ENCODE measurements at places on chromosomes 11 and 22. TPM values are rescaled to one million over a fixed set of nuclear protein-coding genes. Genes with fewer than 3 reads are reported as not detected.

DNA sequence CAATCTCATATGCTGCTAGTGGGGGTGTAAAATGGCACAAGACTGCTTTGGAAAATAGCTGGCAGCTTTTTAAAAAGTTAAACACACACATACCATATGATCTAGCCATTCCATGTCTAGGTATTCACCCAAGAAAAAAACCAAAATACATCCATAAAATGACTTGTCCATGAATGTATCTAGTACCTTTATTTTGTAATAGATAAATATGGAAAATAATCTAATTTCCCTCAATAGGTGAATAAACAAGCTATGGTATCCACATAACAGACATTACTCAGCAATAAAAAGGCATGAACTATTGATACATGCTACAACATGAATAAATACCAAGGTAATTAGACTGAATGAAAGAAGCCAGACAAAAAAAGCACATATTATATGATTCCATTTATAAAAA lies 22.9 kb downstream of the RNF141 start:
- no peak for DNase-seq

DNA sequence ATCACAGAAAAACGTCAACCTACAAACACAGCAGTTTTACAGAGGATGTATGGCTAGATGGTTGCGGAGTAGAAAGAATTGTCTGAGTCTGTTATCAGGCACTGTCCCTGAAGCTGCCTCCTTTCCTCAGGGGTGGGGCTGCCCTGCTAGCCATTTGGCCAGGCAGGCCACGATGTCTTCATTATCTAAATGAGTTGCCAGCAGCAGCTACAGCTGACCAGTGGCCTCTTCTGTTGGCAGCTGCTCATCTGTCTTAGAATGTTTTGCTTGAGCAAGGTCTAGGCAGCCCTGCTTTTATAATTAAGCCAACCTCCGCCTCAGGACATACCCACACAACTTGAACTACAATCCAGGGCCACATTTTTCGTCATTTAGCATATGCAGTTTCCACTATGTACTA lies 17.5 kb downstream of the SLC6A5 start:
- no peak for DNase-seq

GRCh38 chr22:36081023-36081431 lies 52.4 kb upstream of the RBFOX2 start:
- DNase-seq, result no peak

GRCh38 chr11:36074941-36075431 lies 131.1 kb downstream of the LDLRAD3 start:
- DNase-seq, result no peak

DNA sequence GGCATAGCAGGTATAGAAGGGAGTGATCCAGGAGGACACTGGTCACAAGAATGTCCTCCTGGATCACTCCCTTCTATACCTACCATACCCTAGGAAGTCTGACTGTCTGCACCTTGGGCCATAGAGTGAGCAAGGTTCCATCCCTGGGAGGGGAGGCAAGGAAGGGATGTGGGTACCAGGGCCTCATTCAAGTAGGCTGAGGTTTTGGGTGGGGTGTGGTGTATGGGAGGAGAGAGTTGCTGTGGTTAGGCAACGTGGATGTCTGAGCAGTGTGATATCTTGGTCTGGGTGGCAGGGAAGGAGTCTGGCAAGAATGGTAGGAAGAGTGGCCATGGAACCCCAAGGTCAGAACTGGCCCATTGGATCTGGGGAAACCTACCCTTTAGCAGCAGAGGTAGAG lies 13.2 kb downstream of the PPFIBP2 start:
- DNase-seq, result no peak

- no peak for DNase-seq
These were observed 1072.1 kb downstream of the JRKL start for GRCh38 chr11:97461934-97462333.

DNA sequence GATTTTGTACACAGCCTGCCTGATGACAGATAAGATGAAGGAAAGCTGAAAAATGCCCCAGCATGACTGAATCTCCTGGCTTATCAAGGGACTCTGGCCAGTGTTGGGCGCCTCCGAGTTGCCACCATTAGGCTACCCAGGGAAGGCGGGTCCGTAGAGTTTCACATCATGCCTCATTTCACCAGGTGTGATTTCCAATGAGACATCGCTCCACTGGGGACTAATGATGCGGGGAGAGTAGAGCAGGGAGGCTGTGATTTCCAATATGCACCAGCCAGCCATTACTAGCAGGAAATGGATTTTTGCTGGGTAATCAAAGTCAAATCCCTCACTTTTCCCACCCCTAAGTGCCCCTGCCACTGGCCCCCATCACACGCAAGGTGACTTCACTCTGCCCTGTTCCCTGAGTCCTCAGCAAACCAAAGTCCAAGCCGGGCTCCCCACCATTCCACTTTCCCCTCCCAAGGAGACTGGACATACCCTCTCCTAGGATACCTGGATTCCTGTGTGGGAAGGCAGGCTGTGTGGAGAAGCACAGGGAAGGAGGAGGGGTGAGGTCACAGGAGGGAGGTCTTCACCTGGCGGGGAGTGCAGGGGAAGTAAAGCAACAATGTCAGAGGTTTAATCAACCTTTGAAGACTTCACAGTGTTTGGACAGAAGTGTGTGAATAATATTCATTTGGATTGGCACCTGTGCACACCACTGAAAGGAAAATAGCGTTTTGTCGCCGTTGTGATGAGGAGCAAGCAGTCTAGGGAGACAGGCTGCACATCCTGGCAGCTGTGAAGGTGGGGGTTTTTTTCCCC lies 613.3 kb upstream of the CADM1 start:
- no peak for DNase-seq

DNA sequence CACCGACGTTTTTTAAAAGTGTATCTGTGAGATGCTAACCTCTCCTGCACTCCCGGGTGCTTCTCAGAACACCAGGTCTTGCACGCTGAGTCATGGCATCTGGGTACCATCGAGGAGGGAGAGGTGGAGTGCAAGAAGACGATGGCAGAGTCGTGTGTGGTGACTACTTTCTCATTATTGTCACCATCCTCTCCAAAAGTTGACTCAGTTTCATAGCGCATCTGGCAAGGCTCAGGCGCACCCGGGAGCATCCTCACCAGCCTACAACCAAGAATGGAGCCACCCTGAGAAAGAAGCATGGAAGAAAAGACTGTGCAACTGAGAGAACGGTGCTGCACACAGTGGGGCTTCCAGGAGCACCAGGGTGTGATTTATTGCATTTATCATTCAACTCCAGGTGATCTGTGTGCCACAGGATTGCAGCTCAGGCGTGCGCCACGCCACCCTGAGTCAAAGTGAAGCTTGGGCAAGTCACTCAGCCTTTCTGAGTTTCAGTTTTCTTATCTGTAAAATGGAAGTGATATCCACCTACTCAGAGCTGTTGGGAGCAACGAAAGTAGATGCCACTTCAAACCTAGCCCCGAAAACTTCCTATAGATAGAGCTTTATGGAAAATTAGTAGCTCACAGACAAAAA lies 65.4 kb downstream of the LINC01488 start:
- no peak for DNase-seq

- DNase-seq, result no peak
These were observed 247.8 kb upstream of the B3GAT1 start for GRCh38 chr11:134659882-134660281.

- DNase-seq, result no peak
These were observed 61.5 kb upstream of the POU2AF1 start for GRCh38 chr11:111440416-111441205.

ARHGEF17 gene
- 80.7 TPM for total RNA-seq

SYCE3 gene
- total RNA-seq, result not detected

RBM4 gene
- 63.1 TPM for total RNA-seq

Data from omental fat pad (tissue), 4 donors.